Stimulated activated CD8-positive, alpha-beta memory T cell treated with anti-CD3 and anti-CD28 coated beads, Interleukin-12 subunit alpha, Interleukin-12 subunit beta, amount 100 ng/mL, for 1 hour (primary cell): ENCODE measurements at places on chromosomes 2 and 18.

DNA sequence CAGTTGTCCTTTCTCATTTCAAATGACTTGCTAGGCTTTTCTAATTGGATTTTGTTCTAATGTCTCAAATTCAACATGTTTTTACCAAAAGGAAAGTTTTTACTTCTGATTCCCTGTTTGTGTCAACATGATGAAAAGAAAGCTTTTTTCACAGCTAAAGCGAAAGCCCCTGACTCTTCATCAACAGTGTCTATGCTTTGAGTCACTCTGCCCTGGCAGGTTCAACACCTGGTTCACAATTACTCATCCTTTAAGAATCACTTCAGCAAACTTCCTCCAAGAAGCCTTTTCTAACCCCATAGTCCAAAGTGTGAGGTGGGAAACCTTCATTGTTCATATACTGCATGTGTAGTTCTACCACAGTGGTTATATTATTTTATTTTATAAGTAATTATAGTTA is 7.6 kb upstream of the DSG2 start:
- no peak for DNase-seq

- no peak for DNase-seq
Observed at GRCh38 chr2:101788995-101789970, 91.8 kb downstream of the MAP4K4 start.

GRCh38 chr2:160901613-160902012 is 258.6 kb upstream of the TANK start:
- no peak for DNase-seq

- no peak for DNase-seq
Observed at GRCh38 chr2:74513605-74514367, 464 bp upstream of the TLX2 start.
